Occipital lobe (tissue), 3 donors: ENCODE measurements at places on chromosomes 2 and 18.
A peak's percentile ranks its signal among the peaks of the same experiment; 100 is the strongest.

GRCh38 chr2:175728032-175728431 is 274.0 kb downstream of the LNPK start:
- no peak for DNase-seq

DNA sequence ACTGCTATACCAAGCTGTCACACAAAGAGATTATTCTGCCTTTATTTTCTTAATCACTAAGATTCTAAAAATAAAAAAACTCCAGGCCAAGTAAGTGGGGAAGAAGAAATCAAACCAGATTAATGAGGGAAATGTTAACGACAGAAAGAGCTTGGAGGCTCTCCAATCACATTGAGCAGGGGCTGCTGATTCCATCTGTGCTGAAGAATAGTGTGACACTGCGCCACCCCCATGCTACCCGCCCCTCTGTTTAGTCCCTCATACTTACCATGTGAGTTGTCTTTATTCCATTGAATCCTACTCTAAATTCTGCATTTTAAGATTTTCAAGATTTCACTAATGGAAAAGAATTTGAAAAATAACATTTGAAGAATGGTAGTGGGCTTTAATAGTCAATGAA is 998.0 kb upstream of the CDH2 start:
- no peak for DNase-seq

DNA sequence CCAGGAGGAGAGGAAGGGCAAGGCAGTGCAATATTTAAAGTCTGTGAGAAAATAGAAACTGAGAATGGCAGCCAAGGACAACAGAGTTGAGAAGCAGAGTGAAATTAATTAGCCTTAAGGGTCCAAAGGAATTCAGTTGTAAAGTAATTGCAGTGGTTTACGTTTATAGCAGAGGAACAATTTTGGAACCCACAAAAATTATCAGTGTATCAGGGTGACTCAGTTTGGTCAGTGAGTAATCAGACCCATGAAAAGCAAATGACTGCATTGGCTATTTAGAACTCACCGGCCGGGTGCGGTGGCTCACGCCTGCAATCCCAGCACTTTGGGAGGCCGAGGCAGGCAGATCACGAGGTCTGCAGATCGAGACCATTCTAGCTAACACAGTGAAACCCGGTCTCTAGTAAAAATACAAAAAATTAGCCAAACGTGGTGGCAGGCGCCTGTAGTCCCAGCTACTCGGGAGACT is 245.8 kb upstream of the SLC39A10 start:
- DNase-seq, result no peak

GRCh38 chr2:108534584-108535356 is 500 bp downstream of the LIMS1 start:
- DNase-seq, result peak; percentile 16

GRCh38 chr2:30039101-30039500 is 107.7 kb upstream of the YPEL5 start:
- no peak for DNase-seq

- no peak for DNase-seq
These were observed 8.0 kb downstream of the NGEF start for GRCh38 chr2:233005096-233005495.

DNA sequence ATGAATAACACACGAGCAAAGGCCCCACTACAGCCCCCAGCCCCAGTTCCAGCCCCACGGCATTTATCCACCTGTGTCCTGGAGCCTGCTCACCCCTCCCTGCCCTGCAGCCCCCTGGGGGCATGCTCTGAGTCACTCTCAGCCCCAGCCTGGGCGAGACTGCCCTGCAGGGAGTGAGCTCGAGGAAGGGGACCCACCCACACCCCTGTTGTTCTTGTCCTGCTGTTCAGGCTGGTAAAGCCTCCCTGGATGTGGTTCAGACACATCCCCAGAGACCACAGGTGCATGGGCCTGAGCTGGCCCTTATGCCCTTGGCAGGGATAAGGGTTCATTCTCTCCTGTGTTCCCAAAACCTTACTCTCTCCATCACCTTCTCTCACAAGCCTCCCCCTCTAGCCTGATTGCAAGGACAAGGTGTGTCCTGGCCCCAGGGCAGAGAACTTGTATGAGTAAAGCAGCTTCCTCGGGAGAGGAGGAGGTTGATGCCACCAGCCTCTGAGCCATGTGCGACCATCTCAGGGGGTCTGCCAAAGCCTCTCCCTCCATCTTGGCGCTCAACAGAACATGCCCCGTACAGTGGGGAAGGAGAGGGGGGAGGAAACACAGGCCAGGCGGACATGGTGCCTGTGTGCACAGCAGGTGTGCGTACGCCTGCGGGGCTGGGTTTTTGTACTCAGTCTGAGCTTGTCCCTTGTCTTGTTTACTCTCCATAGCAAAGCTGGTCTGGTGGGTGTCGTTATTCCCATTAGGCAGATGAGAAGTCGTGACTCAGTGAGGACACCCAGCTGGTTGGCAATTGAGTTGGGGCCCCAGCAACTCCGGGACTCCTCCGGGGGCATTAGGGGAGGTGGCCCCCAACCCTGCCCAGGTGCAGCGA is 64.4 kb downstream of the CIB4 start:
- no peak for DNase-seq

DNA sequence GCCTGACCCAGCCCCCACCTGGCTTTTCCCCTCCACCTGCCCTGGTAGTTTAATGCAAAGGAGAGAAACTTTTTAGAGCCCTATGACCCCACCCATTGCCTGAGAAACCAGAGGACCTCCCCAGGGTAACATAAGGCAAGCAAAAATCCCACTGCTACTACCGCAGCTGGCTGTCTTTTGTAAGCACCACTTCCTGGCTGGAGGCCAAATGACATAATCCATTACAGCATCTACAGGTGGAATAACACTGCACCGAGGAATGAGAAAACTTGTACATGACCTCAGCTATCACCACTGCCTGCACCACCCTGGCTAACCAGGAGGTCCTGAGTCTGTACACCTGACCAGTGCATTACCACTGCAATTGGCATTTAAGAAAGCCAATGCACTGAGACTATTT is 149.6 kb upstream of the GALNT5 start:
- DNase-seq, result no peak

DNA sequence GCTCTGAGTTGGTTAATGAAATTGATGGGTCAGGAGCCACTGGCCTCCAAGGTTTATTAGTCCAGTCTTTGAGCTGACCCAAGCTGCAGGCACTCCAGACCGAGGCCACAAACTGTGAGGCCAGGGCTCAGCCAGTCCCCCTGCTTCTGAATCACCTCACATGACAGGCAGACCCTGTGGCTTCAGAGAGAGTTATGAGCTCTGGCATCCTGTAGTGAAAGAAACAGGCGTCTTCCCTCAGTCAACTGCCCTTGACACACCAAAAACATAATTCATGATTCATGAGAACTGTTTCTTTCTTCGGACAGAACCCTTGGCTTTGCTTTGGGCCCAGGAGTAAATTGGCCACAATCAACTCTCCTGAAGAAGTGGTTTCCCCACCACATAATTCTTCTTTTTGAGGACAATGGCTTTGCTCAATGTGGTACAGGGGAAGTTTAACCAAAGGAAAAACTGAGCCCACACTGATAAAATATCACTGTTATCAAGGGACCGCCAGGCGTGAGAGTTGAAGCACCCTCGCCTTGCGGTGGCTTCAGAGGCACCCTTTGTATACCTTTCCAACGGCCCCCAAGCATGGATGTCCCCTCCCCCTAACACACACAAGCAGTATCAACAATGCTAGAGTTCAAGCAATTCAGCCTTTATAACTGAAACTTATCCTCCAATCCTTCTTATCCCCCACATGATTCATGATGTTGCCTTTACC is 226.9 kb downstream of the CYRIA start:
- no peak for DNase-seq

- no peak for DNase-seq
These were observed 209.0 kb downstream of the DYM start for GRCh38 chr18:49251451-49251850.

GRCh38 chr2:56465491-56465890 is 281.7 kb downstream of the CCDC85A start:
- DNase-seq, result no peak

DNA sequence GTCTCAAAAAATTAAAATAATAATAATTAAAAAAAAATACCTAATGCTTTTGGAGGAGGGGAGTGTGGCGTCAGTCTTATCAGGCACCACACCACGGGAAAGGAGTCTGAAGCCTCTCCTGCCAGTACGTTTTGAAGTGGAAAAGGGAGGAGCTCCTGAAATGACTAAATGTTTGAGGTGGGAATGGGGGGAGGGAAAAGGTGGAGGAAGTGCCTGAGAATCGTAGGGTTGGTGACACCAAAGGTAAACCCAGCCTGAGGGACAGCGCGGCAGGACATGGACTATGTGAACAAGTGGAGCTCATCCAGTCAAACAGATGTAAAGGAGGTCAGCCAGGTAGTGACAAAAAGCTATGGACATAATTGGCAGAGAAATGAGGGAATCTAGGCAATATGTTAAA is 42.2 kb upstream of the EPHA4 start:
- DNase-seq, result no peak

GRCh38 chr2:24515335-24515734 is 24.3 kb downstream of the NCOA1 start:
- DNase-seq, result no peak

GRCh38 chr18:61738488-61738887 is 154.3 kb downstream of the RNF152 start:
- no peak for DNase-seq

GRCh38 chr2:16881122-16881521 is 215.5 kb upstream of the CYRIA start:
- no peak for DNase-seq

- no peak for DNase-seq
These were observed 208.3 kb upstream of the HDAC4 start for GRCh38 chr2:239609162-239609561.

DNA sequence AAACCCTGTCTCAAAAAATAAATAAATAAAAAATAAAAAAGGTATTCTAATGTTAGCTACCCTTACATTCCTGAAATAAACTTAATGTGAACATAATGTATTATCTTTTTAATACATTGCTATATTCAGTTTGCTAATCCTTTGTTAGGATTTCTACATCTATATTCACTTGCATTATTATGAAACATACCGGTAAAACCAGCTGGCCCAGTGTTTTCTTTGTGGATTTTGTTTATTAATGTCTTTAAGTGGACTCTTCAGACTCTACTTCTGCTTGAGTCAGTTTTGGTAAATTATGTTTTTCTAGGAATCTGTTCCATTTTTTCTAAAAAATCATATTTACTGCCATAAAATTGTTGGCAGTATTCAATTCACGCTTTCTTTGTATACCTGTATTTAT is 34.5 kb downstream of the PTPN2 start:
- DNase-seq, result no peak

DNA sequence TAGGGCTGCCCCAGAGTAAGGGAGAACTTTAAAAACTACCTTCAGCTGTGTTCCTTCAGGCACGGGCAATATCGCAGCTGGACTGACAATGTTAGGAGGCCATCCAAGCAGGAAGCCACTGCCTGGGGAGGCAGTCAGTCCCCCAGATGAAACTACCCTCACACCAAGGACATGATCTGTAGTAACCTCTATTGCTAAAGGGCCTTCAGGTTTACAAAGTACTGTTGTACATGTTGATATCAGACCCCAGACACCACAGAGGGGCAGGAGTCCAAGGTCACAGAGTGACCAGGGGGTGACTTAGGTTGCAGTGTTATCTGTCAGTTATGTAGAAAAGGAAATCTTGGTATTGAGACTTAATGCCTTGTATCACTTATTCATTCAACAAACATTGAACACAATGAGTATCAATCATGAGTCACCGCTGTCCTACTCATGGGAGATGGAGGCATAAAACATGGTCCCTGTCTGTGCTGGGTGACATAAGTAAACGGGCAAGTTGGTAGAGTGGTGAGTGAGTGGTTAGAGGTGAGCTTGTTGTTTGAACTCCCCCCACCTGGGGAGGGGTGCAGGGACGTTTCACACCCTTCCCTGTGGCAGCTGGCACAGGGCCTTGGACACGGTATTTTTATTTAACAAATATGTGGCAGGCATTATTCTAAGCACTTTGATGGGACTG is 7.1 kb downstream of the CABLES1 start:
- DNase-seq, result no peak

DNA sequence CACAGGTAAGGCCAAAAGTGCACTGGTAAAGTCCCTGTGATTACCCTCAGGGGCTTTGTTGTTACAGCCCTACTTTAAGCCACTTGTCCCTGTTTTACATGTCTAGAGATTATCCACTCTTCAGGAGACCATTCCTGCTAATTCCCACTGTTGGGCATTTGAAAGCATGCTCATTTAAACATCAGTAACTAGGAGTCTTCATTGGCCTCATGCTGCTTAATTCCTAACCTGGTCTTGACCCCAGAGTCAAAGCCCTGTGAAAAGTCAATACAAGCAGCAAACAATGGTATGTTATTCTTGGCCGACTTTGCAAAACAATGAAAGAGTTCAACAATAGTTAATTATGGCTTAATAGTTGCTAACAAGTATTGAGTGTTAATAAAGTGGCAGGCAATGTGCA is 23.2 kb downstream of the AFF3 start:
- DNase-seq, result no peak

GRCh38 chr2:197174539-197175094 is 136.0 kb downstream of the ANKRD44 start:
- no peak for DNase-seq

- no peak for DNase-seq
These were observed 36.6 kb downstream of the UBE2F start for GRCh38 chr2:238003234-238004031.

DNA sequence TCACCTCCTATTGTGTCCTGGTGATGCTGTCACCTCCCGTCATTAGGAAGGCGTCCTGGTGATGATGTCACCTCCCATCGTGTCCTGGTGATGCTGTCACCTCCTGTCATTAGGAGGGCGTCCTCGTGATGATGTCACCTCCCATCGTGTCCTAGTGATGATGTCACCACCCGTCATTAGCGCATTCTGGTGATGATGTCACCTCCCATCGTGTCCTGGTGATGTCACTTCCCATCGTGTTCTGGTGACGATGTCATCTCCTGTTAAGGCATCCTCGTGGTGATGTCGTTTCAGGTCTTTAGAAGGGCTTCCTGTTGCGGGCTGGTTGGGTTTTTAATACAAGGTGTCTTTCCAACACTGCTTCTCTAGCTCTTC is 40.7 kb downstream of the CTDP1 start:
- DNase-seq, result no peak

GRCh38 chr18:33755931-33756560 is 178.0 kb downstream of the ASXL3 start:
- no peak for DNase-seq

- DNase-seq, result no peak
These were observed 74.2 kb downstream of the VWA3B start for GRCh38 chr2:98161186-98161585.

DNA sequence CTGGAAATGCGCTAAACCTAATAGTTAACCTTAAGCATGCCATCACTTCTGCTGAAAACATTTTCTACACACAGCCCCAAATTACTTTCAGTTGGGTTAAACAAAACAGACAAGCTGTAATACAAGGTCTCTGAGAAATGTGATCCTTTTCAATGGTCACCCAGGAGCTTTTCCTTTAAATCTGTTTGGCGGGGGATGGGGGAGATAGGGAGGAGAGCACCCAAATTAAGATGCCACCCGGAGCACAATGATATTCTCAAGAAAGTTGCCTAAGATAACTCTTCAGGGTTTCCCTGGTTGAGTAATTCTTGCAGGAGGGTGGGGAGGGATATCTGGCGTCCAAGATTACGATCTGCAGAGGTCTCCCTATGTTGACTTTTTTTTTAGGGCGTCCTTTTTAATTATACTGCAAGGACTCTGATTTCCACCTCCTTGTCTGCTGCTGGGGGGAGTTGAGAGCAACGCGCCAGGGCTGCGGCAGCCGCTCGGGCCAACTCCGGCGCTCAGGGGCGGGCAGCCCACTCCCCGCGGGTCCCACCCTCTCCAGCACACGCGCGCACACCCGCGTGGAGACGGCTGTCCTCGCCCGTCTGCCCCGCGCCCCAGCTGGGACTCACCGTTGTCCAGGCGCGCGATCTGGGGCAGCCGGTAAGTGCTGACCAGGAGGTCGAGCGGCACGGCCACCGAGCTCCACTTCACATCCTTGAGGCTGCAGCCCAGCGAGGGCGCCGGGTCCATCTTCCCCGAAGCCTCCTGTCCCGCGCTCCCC is 807 bp downstream of the GAREM1 start:
- no peak for DNase-seq
